SK-N-MC (cell line): ENCODE measurements at places on chromosomes 1 and 21.

- no peak for DNase-seq
Observed at GRCh38 chr1:109559995-109560394, 11.6 kb downstream of the GNAI3 start.

GRCh38 chr1:37704966-37705365 lies 12.7 kb downstream of the CDCA8 start:
- DNase-seq, result no peak

- DNase-seq, result no peak
Observed at GRCh38 chr1:230243583-230244353, 176.7 kb downstream of the GALNT2 start.

GRCh38 chr1:190881064-190881463 lies 403.4 kb upstream of the BRINP3 start:
- DNase-seq, result no peak

DNA sequence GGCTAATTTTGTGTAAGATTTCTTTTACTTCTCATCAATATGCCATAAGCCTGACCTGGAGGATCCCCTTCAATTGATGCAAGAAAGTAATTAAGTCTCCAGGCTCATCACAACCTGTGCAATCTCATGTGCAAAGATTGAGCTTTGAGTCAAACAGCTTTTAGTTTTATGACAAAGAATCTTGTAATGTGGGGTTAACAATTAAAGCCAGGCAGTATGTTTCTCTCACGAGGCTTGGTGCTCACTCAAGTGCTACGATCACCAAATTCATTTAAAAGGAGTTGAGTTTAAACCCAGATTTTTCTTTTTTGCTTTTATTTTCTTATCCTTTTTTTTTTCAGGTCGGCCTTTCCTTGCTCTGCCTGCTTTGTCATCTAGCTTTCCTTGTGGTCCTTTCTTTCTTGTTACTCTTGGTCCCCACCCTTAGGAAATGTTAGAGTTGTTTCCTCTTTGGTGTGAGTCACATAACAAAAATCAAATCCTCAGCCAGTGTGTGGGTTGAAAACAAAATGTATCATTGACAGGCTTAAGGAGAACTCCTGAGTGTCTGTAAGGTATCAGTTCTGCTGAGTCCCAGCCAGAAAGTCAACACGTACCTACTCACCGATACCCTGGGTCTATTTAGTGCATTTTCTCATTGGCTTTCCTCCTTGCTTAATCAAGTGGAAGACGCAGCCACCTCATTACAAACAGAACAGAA lies 1037.2 kb downstream of the ADGRL2 start:
- no peak for DNase-seq

DNA sequence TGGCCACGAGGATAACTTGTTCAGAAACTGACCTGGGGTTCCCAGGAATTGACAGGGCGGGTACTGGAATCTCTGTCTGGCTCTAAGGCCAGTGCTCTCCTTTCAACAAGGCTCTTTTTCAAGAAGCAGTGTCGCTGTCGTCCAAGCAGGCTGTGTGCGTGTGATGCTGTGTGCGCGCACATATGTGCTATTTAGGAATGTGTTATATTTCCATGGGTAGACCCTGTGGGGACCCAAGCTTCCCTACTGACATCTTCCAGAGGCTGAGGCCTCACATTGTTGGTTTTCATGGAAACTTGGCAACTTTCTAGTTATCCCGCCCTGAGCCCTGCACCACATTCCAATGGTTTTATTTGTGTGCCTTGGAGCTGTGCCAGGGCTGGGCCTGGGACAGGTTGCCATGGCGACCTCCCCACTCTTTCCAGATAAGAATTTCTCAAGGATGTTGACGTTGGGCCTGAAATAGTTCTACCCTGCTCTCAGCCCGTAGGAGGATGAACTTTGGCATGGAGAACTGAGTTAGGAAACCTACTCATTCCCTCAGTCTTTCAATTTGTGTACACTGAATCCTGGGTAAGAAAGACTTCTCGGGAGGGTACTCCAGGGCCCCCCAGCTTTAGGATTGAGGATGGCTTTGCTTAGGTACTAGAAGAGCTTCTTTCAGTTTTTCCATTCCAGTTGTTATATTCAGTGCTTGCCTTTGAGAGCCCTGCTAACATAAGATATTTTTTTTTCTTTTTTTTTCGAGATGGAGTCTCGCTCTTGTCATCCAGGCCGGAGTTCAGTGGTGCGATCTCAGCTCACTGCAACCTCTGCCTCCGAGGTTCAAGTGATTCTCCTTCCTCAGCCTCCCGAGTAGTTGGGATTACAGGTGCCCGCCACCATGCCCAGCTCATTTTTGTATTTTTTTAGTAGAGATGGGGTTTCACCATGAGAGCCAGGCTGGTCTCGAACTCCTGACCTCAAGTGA lies 38.8 kb upstream of the SRSF10 start:
- peak; percentile 90 for DNase-seq

DNA sequence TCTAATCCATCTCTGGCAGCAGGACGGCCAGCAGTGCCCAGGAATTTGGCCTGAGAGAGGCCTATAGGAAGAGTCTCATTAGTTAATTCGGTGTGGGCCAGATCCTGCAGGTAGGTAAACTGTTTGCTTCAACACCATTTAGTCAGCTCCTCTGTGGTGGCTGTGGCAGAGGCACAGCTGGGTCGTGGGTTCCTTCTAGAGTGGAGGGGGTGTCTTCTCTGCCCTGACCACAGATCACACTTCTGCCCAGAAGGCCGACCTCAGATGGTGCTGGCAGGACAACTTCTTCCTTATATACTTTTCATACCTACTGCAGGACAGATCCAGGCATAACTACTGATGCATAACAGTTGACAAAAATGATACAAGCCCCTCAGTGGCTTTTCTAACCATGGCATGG lies 281.4 kb downstream of the RPS6KC1 start:
- DNase-seq, result no peak

DNA sequence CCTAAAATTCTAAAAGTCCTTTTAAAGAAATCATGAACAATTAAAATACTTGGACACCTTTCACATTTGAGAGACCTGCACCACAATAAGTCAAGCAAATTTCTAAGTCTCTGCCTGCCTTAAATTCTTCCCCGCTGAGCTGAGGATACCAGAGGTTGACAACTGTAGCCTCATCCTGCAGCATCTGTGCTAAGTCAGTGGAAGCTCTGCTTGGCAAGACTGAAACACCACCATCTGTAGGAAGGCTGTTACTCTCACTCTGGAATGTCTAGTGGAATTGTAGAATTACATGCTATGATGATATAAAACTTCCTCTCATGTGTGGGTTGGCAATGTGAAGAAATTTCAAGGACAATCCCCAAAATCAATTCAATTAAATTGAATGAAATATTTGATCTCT lies 1756.5 kb downstream of the NCAM2 start:
- no peak for DNase-seq

DNA sequence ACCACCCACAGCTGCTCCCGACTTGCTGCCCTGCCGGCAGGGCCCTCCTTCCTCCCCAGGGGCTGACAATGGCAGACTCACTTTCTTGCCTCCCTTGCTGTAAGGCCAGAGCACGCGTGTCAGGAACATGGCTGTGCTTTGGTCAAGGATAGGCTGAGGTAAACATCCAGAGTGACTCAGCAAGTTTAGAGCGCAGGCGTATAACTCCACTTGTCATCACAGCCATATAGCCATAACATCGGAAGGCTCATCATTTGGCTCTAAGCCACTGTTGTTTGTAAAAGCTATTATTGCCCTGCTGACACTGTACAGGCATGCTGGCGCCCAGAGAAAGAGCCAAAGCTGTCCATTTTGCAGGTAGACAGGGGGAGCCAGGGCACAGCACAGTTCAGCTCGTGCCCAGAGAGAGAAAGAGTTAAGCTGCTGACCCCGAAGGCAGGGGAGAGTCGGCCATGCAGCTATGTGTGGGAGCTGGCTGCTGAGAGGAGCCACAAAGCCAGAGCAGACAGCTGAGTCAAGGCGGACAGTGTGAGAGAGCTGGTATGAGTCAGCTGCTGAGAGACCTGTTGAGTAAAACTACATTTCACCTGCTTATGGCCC lies 60.6 kb downstream of the GNG4 start:
- DNase-seq, result no peak

DNA sequence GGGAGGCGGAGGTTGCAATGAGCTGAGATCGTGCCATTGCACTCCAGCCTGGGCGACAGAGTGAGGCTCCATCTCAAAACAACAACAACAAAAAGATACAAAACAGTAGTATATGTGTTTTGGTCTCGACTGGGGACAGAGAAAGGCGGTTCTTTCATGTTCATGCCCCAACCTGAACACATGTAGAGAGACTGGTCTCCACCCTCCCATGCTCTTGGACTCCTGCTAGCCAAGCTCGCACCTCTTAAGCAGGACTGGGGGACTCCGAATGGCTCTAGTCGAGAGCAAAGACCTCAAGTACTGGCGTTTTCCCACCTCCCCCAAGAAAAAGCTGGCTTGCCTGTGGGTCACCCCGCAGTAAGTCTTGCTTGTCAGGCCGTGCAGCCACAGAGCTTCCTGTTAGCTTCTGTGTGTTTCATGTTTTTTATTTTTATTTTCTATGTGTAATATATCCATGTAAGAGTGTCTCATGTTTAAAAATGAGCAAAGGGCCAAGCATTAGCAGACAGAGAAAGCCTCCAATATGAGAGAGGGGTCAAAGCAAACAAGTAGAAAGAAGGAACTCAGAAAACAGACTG lies 91.6 kb downstream of the SCCPDH start:
- no peak for DNase-seq

DNA sequence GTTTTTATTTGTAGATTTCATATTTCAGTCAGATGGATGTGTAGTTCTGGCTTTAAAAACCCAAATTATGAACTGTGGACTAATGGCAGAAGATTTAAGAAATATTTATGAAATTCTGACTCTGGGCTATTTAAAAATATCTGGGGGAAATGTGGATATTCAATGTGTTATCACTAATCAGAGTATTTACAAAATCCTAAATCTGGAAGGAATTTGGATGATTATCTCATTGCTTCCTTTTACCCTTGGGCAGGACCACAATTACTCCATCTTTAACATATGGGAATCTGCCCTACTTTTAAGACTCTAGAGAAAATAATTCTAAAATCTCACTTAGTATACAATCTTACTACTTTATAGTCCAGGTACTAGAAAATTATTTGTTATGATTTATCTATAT lies 203.2 kb downstream of the PDE4B start:
- DNase-seq, result no peak

DNA sequence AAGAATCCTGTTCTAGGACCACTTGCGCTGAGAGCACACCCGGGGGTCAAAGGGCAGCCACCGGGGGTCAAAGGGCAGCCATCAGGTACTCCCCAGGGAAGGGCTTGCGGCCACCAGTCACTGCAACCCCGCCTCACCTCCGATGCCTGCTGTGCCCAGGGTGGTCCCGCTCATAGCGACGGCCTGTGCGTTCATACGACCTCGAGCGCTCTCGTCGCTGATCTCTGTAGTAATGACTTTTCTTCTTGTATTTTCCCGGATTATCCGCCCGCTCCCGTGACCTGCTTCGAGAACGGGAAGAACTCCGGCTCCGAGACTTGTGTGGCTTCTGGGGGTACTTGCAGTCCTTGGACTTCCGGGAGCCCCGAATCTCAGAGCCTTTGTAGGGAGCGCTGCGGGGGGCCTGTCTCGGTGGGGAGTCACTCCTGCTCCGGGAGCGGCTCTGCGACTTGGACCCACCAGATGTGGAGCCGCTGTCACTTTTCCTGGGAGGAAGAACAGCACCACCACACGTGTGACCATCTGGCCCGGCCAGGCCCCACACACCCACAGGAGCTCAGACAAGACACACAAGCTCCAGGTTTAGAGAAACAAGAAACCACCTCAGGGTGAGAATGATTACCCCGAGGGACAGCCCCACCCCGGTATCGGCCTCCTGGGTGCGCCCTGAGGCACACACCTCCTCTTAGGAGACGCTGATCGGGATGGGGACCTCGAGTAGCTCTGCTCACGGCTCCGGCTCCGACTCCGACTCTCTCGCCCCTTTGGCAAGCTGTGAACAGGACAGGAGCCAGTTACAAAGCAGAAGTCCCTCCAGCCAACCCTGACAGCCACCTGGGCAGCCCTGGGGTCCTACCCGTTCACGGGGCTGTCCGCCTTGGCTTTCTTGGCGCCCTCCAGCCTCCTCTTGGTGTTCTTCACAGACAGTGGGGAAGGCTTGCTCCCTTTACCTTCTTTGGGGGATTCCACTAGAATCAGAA lies 11.7 kb downstream of the CCNL2 start:
- no peak for DNase-seq

- DNase-seq, result no peak
Observed at GRCh38 chr1:205068001-205068400, 16.3 kb downstream of the TMEM81 start.

DNA sequence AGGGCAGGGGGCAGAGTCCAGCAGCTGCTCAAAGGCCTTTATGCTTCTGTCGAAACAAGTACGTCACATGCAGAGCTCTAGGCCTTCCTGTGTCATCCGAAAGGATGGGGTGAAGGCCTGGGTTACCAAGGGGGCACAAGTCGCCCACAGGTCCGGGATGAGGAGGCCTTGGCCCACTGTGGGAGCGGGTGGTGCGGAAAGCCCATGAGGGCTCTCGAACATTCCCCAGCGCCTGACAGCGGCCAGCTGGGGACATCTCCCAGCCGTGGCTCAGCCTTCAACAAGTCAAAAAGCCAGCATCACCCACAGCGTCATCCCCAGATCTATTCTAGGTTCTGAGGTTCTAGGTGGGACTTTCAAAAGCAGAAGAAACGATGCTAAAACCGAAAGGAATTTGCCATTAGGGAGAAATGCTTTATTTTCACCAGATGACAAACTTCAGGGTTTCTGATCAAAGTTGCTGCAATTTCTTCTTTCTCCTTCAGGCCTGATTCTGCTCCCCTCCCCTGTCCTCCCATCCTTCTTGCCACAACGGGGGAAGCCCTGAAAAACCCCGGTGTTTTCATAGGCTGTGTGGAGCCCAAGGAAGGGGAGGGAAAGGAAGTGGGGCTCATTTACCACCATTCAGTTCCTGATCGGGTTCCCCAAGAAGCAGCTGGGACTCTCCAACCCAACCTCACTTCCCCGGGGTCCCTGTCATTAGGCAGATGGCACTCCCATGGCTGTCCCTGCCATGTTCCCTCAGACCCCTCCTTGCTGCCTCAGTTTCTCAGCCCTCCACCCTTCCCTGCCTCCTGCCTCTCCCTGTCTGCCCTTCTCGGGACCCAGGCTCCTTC lies 17.6 kb downstream of the GPR137B start:
- no peak for DNase-seq

GRCh38 chr1:156709031-156709430 lies 3.6 kb upstream of the CRABP2 start:
- DNase-seq, result no peak
